ENCODE measurements at places on chromosomes 16 and 17.

DNA sequence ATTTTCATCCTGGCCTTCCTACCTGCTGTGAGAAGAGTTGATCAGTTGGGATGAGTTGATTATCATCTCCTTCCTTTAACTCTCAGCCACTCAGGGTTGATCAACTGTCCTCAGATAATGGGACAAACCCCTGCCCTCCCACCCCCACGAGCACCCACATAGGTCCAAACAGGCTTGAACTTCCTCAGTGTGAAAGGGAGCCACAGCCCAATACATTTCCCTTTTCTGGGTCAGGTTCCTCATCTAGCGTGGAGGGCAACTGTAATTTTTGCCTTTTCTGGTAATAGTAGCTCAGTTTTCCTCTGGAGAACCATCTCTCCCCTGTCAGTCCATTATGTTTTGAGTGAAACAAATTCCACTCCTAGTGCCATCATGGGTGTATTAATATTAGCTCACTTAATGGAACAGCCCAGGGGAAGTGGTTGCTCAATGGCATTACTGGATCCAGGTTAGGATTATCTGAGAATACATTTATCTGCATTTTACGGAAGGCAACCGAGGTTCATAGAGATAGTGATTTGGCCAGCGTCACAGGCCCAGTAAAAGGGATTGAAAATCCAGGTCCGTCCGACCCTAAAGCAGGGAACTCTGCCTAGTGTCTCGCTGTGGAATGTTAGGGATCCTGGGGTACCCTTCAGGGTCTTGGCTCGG is 476 bp upstream of the LPCAT2 start:
- DNase-seq = no peak

GRCh38 chr16:85992779-85993178 is 93.8 kb downstream of the IRF8 start:
- DNase-seq = no peak

- no peak for DNase-seq
These were observed 42.8 kb downstream of the ADCY7 start for GRCh38 chr16:50309156-50309526.

- no peak for DNase-seq
These were observed 25.3 kb upstream of the MTMR4 start for GRCh38 chr17:58539698-58540097.

GRCh38 chr17:49996495-49997300 is 1.7 kb upstream of the DLX3 start:
- DNase-seq = peak; percentile 54

- no peak for DNase-seq
These were observed 27.9 kb upstream of the TNRC6A start for GRCh38 chr16:24701521-24701951.

DNA sequence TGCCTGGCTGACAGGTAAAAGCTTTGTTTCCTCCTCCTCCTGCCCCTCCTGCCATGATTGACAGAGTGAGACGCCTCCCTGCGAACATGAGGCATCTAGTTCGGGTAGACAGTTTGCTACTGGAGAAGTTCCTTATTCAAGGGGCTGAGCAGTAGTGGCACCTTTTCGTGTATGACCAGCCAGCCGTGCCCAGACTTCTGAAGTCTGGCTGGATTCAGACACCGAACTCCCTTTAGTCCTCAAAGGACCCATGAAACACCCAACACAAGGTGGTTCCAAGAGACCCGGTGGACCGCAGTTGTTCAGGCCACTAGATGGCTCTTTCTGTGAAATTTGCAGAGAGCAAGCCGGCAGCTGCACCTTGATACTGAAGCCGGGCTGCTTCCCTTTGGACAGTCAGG is 192.8 kb downstream of the XYLT1 start:
- no peak for DNase-seq

GRCh38 chr16:24309258-24310142 is 53.4 kb downstream of the CACNG3 start:
- DNase-seq = no peak

DNA sequence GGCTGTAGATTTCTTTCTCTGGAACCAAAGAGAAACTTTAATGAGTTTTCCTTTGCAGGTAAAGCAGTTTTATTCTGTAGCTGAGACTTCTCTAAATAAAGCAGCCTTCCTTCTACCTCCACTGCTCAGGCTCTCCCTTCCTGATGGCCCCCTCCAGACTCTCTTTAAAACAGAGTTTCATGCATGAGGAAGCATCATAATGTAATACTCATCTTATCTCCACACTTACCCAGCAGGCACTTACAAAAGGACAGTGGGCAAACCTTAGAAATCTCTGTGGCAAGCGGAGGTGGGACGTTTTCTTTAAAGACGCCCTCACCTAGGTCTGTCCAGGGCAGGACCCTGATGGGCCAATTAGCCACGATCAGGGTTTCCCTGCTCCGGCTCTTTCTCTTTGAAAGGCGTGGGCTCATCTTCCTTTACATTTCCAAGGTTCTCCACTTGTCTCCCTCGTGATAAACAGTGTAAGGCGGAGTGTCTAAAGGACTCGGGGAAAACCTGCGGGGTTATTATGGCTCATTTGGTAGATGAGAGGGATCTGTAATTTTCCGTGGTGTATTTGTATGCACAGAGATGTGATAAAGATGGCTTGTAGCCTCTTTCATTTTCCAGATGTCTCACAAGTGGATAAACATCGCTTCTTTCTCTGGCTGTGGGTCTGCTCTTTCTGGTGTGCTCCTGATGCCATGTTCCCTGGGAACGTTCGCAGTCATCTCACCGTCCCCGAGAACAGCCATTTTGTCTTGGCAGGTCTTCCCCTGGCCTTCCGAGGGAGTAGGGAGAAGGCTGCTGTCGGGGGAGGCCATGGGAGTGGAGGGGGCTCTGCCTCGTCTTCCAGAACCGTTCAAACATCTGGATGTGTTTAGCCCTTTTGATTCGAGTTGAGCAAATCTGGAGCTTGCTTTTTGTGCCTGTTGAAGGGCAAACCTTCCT is 239.0 kb downstream of the CCDC182 start:
- DNase-seq = no peak

DNA sequence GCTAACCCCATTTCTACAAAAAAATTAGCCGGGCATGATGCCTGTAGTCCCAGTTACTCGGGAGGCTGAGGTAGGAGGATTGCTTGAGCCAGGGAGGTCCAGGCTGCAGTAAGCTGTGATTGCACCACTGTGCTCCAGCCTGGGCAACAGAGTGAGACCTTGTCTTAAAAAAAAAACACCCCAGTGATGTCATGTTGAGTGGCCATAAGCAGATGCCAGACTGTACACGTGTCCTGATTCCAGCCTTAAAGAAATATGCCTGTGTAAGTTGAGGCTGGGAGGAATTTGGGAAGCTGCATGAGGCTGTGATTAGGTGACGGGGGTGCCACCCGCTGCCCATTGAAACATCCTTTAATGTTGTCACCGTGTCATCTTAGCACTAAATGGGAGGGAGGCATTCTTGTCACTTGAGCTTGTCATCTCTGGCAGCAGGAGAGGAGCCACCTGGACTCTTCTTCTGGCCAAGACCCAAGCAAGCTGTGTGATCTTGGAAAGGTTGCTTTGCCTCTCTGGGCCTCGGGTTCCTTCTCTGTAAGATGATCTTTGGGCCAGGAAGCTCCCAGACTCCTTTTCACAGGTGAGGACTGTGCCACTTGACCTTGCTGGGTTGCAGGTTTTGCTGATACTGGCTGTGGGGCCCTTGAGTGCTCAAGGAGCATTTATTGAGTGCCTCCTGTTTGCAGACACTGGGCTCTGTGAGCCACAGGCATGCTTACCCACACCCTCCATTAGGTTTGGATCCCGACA is 98.3 kb upstream of the CIBAR2 start:
- DNase-seq = no peak

DNA sequence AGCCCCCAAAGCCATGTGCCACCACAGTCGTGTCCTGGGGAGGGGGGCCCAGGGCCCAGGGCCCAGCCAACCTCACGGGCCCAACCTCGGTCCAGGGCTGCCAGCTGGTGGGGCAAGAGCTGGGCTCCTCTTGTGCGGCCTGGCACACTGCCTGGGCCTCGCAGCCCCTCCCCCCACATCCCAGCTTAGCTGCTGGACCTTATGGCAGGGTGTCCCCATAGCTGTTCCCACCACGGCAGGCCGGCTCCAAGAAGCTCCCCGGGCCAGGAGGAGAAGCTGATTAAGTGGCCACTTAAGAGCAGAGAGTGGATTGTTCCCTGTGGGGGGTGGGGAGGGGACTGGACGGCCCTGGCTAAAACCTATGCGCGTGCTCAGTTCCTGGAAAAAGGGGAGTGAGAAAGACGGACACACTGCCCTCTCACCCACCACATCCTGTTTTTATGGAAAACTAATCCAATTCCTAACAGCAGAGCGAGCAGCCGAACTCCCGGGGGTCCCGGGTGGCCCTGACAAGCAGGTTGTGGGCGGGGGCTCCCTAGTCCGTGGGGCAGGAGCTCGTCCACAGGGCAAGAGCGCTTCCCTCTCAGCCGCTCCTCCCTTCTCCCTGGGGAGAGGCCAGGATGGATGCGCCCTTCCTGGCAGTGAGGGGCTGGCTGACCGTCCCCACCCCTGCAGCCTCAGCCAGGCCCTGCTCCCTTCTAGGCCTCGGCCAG is 16.8 kb downstream of the PIEZO1 start:
- DNase-seq = no peak

GRCh38 chr17:39486242-39486641 is 25.0 kb downstream of the CDK12 start:
- no peak for DNase-seq

DNA sequence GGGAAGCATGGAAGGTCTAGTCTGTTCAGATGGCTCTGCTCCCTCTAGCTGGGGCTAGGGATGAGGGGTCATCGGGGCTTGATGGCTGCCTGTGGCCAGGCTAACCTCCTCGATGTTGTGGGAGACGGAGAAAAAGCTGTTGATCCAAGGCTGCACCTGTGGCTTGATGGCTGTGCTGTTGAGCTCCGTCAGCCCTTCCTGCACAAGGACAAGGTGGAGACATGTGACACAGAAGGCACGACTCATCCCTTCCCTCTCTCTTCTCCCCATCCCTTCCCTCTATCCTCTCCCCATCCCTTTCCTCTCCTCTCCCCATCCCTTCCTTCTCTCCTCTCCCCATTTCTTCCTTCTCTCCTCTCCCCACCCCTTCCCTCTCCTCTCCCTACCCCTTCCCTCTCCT is 28.2 kb downstream of the FCSK start:
- DNase-seq = no peak

DNA sequence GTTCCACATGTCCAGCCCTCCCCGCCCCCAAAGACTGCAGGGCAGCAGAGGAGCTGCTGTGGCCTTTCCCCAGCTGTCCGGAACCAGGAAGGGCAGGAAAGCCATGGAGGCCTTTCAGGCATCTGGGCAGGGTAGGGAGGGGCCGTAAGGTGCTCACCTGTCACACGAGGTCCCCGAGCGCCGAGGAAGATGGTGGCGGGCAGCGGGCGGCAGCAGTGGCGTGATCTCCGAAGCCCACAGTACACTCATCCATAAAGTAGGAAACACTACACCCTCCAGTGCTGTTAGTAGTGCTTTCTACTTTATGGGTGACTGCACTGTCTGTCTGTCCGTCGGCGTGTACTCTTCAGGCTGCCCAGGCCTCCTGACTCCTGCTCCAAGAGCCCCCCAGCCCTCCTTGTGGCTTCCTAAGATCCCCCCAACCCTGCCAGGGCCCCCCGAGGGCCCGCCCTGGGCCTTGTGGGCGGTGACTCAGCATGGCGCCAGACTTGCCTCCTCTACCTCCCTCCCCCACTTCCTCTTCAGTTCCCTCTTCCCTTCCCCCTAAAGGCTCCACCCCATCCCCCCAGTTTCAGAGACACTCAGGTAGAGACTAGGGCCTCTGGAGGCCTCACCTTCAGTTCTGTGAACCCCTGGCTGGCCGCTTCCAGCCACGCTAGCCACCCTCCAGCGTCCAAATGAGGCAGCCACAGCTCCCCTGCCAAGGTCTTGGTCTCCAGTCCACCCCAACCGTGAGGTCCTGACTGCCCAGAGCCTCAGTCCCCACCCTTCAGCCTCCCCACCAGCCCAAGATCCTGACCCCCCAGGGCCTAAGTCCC is 2.6 kb upstream of the TSPOAP1 start:
- DNase-seq = peak; percentile 47

- no peak for DNase-seq
These were observed 471.6 kb upstream of the ERCC4 start for GRCh38 chr16:13448346-13448745.

DNA sequence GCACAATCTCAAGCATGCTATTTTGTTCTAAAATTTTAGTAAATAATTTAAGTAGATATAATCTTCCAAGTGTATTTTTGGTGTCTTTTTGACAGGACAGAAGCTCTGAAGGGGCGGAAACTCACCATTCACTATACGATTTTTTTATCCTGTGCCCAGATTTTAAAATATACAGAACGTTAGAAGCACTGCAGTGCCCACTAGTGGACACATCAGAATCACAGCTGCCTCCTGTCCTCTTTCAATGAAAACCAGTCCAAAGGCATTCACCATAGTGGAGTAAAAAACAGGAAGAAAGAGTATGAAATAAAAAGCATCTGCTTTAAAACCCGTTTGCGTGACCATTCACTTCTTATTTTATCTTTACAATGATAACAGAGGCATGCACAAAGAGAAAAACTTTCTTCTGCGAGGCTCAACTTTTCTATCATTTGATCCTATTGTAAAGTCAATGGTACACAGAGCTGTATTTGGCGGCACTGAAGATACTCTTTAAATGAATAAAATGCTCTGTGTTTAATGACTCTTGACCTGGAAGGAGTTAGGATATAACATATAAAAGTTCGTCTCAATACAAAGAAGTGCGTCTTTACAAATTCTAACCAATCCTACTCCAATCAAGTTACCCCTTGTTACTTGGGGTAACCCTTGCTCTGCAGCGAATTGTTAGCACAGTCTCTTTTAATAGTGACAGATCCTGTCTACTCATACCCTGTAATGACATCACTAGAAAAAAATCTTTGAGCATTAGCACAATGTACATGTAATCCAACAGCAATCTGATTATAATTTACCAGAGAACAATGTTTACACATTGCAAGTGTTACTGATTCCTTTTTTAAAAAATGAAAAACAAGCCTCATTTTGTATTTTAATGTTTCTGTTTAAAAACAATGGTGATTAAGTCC is 339.8 kb upstream of the PSMD7 start:
- no peak for DNase-seq

GRCh38 chr16:6096931-6097670 is 999.5 kb upstream of the EEF2KMT start:
- no peak for DNase-seq

GRCh38 chr17:67258821-67259468 is 13.9 kb upstream of the HELZ start:
- no peak for DNase-seq

DNA sequence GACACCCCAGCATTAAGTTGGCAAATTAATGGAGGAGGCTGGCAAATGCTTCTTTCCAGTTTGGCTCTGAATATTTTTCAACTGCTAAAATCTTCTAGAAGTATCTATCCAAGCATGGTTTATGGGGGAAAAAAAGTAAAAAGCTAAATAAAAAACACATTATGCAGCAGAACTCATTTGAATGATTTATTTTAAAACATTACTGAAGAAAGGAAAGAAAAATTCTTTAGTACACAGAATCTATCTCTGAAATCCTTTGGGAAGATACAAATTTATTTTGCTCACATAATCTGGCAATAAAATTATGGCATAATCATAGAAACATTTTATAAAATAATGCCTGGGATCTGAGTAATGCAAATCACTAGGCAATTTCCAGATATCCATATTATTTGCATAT is 328.1 kb upstream of the MON1B start:
- no peak for DNase-seq

- no peak for DNase-seq
These were observed 12.8 kb upstream of the ZFP90 start for GRCh38 chr16:68526143-68526781.

GRCh38 chr16:74487634-74488495 is 66.6 kb upstream of the CLEC18B start:
- DNase-seq = no peak

- DNase-seq = no peak
These were observed 238.7 kb upstream of the TBX2 start for GRCh38 chr17:61160789-61161445.

All from stimulated activated naive CD4-positive, alpha-beta T cell (primary cell).